ENCODE measurements at places on chromosomes 4 and X.

GRCh38 chr4:1547131-1547855 is 136.8 kb downstream of the FAM53A start:
- DNase-seq: no peak

GRCh38 chr4:186598686-186599085 is 43.3 kb upstream of the MTNR1A start:
- no peak for DNase-seq

- no peak for DNase-seq
These were observed 42.5 kb downstream of the UNC5C start for GRCh38 chr4:95506264-95506663.

DNA sequence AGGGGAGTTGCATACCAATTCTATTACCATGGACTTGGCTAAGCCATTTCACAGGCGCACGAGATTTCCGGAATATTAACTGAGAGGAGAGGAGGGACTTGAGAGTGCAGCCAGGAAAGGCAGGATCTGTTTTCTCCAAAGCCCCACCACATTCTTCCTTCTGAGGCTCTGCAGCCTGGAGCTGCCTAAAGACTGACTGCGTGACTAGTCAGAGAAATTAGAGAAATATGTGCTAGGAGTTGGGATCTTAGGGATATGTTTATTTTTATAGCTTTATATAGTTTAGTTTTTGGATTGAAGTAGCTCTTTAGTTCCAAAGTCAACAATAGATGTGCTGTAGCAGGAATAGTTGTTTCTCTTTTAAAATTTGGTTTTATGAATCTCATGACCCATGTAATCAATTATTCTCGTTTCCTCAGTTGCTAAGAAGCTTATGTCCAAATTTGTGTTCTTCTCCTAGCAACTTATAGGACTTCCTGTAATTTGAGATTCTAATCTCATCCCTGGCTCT is 300.1 kb upstream of the DDX53 start:
- DNase-seq: no peak

- DNase-seq: no peak
These were observed 896.1 kb upstream of the LCORL start for GRCh38 chr4:18917689-18918088.

DNA sequence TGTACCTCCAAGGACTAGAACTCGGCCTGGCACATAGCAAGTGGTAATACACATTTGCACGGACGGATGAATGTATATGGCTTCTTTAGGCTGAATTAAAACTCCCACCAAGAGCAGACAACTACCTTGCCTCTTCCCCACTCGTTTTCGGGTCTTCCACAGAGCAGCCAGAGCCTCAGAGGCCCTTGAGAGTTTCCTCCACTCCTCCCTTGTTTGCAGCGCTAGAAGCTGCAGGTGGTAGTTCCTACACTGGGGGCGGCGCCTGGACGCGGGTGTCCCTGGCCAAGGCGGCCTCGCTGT is 10.2 kb upstream of the INTU start:
- DNase-seq: no peak

DNA sequence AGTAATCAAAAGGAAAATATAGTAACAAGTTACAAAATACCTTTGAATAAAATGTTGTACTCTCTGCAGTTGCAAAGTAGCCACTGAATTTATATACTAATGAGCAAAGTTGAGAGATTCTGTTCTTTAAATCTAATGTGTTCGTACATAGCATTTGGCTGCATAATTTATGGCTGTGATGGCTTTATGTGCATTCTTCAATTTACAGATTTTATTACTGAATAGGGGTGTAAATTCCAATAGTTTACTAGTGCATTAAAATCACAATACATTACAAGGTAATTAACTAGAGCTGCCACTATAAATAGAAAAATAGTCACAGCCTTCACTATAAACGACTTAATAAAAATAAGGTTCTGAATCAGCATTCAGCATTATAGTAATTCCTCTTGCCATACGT is 620.0 kb downstream of the ADGRL3 start:
- DNase-seq: no peak

DNA sequence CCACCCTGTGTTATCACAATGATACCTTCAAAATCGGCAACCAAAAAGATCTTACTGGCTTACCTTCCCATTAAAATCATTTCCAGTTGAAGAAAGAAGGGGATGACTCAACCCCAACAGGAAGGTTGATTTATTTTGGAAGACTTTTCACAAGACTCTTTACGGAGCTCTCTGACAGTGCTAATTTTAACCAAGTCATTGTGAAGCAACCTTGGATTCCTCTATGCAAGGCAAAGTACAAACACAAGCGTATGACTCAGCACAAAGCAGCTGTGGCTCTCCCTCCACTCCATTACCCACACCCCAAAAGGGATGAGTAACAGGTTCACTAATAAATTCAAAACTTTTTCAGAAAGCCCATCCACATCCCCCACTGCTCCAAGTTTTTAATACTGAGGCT is 213.8 kb upstream of the FGF13 start:
- no peak for DNase-seq

DNA sequence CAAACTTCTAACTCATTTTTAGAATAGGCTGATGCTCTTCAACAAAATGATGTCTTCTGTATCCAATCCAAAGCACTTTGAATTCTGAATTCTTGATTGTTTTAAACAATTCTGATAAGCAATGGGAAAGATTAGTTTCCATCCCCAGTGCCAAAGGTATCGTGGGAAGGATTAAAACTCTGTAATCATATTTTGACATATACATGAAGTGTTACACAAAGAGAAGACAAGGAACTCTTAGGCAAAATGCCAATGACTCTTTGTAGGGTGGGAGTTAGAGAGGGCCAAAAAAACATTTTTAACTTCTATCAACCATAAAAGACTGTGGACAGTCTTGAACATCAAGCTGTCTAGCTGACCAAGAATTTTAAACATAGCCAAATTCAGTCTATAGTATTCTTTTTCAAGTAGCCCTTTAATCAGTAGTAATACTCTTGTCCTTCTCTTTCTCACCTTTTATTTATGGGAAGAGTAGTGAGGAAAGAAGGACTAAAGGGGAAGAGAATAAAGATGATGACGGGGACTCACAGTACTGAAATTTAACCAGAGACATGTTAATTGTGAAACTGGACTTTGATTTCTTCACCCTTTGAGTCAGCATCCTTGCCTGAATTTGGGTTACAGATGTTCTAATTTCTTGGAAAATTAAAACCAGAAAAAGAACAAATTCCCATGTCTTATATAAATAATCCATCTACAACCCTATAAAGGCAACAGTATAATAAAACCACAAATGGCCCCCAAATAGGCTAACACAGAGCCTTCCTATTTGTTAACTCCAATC is 51.8 kb upstream of the VEGFD start:
- DNase-seq: no peak

DNA sequence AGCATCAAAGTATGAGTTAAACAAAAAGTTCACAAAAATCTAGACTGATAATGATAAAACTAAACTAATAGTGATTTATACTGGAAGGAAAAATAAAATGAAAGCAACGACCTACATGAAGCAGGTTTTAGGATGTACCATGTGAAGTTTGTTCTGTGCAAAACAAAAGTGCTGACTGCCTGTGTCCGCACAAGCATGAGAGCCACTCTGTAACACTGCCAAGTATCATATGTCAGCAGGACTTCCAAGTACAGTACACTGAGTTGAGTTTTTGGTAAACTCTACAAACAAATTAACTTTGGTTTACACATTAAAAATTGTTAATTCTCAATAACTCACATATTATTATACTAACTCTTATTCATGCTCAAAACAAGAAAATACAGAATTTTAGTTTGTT is 459.0 kb downstream of the PDGFC start:
- DNase-seq: no peak

- DNase-seq: no peak
These were observed 141.6 kb downstream of the SPATA18 start for GRCh38 chr4:52192721-52193135.

GRCh38 chr4:88730811-88731210 is 33.2 kb upstream of the NAP1L5 start:
- DNase-seq: no peak

DNA sequence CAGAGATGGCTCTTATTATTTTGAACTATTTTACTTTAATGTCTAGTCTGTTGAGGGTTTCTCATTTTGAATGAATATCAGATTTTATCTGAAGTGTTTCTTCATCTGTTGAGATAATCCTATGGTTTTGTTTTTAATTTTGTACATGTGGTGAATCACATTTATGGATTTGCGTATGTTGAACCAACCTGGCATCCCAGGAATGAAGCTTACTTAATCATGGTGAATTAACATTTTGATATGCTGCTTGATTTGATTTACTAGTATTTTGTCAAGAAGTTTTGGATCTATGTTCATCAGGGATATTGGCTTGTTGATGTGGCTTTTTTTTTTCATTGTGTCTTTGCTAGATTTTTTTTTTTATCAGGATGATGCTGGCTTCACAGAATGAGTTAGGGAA is 2390.9 kb downstream of the PCDH7 start:
- DNase-seq: no peak

GRCh38 chr4:140049024-140049848 is 104.7 kb downstream of the MAML3 start:
- peak; percentile 90 for DNase-seq

- DNase-seq: peak; percentile 57
These were observed 710 bp downstream of the PRKG2 start for GRCh38 chr4:81214144-81214880.

- peak; percentile 83 for DNase-seq
These were observed 19.8 kb upstream of the S100P start for GRCh38 chr4:6673660-6674499.

GRCh38 chr4:4591071-4591470 is 49.2 kb upstream of the STX18 start:
- DNase-seq: no peak

- DNase-seq: no peak
These were observed 233.6 kb upstream of the WDFY3 start for GRCh38 chr4:85200106-85200505.

- no peak for DNase-seq
These were observed 1003.1 kb downstream of the FSTL5 start for GRCh38 chr4:161160718-161161117.

- DNase-seq: no peak
These were observed 184.0 kb upstream of the ANK2 start for GRCh38 chr4:112865443-112865842.

- no peak for DNase-seq
These were observed 151.0 kb downstream of the NHS start for GRCh38 chrX:17525762-17526555.

DNA sequence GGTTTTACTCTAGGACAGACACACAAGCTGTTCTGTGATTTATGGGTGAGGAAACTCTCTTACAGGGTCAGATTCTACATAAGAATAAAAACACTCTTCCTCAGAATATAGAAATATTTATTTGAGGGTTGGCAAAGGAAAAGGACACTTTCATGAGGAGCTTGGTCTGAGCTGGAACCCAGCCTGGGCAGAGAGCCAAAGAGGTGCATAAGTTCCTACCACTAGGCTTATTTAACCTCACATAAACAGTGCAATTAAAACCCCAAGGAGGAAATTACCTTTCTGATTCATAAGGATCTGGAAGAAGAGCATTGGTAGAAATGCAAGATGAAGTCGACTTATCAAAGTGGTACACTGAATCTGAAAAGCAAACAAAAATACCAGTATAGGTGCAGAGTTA is 32.9 kb downstream of the SETD7 start:
- DNase-seq: no peak

- no peak for DNase-seq
These were observed 126.7 kb upstream of the OTUD4 start for GRCh38 chr4:145307120-145307519.

DNA sequence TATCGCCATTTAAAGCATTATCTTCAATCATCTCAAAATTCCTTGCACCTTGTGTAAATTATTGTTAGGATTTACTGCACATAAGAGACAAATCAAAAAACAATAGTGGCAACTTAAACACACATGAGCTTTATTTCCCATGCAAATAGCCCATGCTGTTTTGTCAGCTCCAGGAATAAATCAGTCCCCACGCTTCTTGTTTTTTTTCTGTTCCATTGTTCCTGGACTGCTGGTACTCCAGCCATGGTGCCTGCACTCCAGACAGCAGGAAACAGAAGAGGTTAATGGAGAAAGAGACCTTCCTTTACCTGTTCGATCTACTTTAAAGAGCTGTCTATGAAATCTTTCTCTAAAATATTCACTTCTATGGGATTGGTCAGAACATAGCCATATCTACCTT is 1515.7 kb upstream of the TENM3 start:
- DNase-seq: no peak

GRCh38 chrX:103697687-103698086 is 11.2 kb upstream of the MORF4L2 start:
- DNase-seq: no peak

GRCh38 chr4:189771696-189772361 is 168.8 kb upstream of the FRG1 start:
- no peak for DNase-seq

DNA sequence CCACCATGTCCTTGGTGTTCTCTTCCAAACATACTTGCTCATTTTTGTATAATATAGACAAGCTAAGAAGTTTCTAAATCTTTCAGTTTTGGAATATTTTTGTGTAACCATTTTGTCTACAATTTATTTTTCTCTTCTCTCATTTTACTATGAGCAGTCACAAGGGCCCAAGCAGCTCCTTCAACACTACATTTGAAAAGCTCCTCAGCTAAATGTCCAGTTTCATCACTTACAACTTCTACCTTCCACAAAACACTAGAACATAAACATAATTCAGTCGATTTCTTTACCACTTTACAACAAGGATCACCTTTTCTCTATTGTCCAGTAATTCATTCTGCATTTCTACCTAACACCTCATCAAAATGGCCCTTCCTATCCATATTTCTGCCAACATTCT is 554.4 kb downstream of the RAB28 start:
- no peak for DNase-seq

DNA sequence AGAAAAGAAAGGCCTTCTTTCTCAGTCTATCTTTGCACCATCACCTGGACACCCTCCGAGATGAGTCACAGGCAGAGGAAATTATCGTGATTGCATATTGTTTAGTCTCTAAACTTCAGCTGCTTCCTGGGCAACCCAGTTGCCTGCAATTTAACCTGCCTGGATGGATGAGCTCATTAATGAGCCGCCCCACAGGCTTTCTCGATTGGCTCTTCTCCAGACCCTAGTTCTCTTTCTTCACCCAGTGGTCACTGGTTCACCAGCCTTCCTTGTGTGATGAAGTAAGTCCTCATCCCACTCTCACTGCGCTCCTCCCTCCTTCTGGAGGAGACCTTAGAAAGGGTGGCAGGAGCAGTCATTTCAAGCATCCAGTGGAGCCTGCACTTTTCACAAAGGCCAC is 94.4 kb downstream of the SOWAHB start:
- no peak for DNase-seq

DNA sequence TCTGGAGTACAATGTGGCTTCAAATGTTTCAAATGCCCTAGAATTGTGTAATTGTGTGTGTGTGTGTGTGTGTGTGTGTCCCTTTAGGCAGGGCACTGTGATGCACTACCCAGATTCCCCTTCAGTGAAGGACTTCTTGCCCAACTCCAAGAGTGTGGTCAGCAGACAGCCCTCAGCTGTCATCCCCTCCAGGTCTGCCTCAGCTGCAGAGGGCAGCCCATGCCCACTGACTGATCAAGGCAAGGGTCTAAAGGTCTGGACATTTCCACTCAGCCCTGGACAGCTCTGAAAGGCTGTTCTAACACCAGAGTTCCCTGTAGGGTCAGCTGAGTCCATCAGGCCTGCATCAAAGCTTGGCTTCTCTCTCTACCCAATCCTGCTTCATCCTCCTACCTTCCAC is 83.9 kb upstream of the USP9X start:
- no peak for DNase-seq

- no peak for DNase-seq
These were observed 16.5 kb upstream of the CYBB start for GRCh38 chrX:37763400-37763799.

GRCh38 chr4:71009890-71010588 is 16.6 kb downstream of the DCK start:
- DNase-seq: no peak

- no peak for DNase-seq
These were observed 14.7 kb upstream of the GRIA3 start for GRCh38 chrX:123169247-123169901.

- no peak for DNase-seq
These were observed 780.7 kb upstream of the DIAPH2 start for GRCh38 chrX:95903975-95904374.

All from iPS DF 19.7 (cell line).